T follicular helper cell (primary cell): ENCODE measurements at places on chromosomes 1 and 21.

GRCh38 chr1:92481971-92482664 is 4.6 kb downstream of the GFI1 start:
- DNase-seq = no peak

DNA sequence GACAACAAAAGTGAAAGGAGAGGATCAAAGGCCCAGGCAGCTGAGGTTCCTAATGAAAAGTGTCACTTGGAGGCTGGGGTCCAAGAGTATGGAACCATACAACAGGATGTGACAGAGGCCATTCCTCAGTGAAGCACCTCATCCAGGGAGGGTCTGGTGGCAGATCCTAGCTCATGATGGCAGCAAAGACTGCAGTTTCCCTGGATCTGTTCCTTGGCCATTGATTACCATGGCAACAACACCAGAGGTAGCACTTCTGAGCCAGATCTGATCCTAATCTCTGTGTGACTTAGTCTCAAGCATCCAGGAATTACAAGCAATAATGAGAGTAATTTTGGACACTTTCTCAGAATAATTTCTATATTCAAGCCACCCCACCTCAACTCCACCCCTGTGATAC is 12.9 kb downstream of the FAM177B start:
- no peak for DNase-seq

DNA sequence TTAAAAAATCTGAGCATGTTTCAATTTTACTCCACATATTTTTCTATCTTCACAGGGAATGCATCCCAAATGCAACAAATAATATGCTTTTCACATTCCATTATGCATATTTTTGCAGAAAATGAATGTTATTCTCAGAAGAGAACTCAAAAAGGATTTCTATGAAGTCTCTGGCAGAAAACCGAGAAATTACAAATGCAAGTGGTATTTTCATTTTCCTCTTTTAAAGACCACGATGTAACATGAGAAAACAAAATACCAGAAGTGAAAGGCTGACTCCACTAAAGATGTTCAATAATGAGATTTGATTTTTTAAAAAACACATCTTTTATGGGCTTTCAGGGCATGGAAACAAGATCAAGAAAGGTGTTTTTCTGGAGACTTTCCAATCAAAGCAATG is 5.0 kb upstream of the PDC start:
- DNase-seq = no peak

GRCh38 chr1:7491109-7491817 is 279.8 kb upstream of the VAMP3 start:
- DNase-seq = no peak
